ENCODE measurements at places on chromosomes 5 and 9.

DNA sequence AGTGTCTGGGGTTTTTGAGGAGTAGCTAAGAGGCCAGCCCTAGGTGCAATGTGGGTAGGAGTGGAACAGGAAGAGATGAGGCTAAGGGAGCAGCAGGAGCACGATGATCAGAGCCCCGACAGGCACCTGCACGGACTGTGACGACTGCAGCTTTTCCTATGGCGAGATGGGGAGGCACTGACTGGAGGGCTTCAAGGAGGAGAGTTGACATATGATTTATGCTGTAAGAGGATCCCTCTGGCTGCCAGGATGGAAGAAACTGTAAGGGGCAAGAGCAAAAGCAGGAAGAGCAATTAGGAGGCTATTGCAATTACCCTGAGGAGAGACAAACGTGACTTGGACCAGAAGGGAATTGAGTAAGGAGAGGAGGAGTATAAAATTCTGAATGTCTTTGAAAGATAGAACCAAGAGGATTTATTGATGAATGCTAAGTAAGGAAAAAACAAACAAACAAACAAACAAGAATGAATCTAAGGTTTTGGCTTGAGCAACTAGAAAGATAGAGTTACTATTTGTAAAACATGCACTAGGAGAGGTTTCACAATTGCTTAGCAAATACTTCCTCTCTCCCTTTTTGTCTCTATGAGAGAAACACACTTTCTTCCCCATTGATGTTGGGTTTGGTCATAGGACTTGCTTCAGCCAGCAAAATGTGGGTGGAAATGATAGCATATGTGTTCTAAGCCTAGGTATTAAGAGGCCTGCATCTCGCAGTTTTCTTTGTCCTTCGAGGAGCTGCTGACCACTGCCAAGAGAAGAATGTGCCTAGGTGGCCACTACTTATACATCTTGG lies 32.9 kb downstream of the TRPC7 start:
- no peak for DNase-seq

DNA sequence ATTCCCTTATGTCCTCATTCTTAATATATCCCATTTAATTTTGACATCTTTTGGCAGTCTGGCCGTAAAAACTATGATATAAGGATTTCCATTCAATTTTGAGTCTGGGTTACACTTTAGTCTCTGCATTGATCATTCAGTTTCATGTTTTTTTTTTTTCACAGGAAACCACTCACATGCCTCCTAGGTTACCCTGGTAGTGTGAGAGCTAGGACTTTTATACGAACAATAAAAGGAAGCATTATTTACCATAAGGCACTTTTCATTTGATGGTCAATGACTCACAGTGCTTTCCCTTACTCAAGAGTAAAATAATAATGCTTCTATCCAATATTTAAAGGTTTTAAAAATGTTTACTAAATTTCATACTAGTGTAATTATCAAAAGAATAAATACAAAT lies 16.4 kb upstream of the DMAC1 start:
- no peak for DNase-seq

GRCh38 chr9:131709771-131710431 lies 30.0 kb downstream of the RAPGEF1 start:
- peak; percentile 53 for DNase-seq

GRCh38 chr9:135512241-135512603 lies 9.0 kb upstream of the LCN1 start:
- no peak for DNase-seq

DNA sequence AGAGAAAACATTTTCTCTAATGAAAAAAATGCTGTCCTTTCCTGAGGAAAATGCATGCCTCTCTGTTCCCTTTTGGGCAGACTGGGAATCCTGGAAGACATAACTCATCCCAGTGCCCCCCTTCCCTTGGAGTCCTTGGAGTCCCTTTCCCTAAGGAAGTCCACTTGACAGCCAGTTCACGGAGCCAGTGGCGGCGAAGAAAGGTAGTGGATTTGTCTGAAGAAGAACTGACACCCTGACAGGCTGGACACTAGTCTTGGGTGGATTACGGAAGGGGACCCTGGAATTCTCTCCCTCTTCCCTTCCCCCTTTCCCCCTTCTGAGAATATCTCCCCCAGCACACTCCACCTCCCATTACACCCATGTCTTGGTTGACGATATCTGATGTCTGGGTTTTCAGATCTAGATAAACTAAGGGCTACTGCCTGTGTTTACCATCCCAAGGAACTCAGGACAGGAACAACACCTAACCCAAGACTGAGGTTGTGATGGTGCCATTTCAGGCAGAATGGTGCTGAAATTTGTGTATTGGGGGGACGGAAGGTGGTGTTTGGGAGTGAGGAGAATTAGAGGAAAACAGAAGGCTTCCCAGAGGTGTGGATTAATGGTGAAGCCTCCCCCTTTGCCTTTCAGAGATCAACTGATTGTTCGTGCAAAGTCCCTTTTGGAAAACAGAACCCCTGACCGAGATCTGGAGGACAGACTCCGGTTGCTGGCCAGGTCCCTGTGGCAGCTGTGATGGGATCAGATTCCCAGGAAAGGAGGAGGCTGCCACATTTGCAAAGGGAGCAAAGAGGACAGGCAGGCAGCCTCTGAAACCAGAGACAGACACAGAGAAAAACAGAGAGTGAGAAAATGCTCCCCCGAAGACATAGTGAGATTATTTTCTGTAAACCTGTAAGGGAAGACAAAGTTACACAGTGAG lies 704 bp downstream of the SPARC start:
- no peak for DNase-seq

GRCh38 chr5:154505567-154505966 lies 27.5 kb upstream of the HAND1 start:
- DNase-seq: no peak

DNA sequence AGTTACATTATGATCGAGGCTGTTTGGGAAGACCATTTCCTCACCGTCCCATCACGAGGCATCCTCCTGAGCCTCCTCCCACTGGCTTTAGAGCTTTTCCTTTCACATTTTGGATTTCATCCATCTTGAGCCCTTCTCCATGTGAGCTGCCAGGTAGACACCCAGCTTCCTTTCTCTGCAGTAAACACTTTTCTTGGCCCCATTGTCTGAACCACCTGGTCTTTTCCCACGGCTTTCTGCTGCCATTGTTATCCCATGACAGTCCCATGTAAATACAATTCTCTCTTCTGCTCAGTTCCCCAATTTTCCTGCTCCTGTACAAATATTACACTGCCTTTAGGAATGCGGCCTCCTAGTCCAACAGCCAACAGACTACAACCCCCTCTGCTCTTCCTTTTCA lies 24.1 kb downstream of the UBE2QL1 start:
- DNase-seq: no peak

DNA sequence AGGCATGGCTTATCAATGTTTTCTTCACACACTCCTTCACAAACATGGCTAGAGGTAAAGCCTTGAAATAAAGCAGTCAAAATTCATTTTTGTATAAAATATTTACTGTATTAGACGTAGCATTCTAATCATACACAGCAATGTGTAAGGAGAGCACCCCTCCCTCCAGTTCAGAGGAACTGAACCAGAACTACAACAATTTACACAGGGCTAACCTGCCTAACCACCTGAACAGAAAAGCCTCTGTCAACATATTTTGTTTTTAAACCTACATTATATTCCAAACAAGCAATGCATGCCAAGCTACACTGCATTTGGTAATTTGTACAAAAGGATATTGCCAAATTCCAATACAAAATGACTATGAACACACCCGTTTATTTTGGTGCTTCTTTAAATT lies 41.6 kb downstream of the MLLT3 start:
- no peak for DNase-seq

- DNase-seq: peak; percentile 53
Observed at GRCh38 chr9:78893774-78894401, 597.0 kb downstream of the PSAT1 start.

GRCh38 chr9:106773750-106774149 lies 89.2 kb upstream of the ZNF462 start:
- DNase-seq: no peak

GRCh38 chr5:115435778-115436712 lies 108.5 kb downstream of the FEM1C start:
- no peak for DNase-seq

DNA sequence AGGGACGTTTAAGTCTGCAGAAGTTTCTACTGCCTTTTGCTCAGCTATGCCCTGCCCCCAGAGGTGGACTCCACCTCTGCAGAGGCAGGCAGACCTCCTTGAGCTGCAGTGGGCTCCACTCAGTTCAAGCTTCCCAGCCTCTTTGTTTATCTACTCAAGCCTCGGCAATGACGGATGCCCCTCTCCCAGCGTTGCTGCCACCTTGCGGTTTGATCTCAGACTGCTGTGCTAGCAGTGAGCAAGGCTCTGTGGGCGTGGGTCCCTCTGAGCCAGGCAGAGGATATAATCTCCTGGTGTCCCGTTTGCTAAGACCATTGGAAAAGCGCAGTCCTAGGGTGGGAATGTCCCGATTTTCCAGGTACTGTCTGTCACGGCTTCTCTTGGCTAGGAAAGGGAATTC lies 2188.5 kb upstream of the WWC1 start:
- no peak for DNase-seq

DNA sequence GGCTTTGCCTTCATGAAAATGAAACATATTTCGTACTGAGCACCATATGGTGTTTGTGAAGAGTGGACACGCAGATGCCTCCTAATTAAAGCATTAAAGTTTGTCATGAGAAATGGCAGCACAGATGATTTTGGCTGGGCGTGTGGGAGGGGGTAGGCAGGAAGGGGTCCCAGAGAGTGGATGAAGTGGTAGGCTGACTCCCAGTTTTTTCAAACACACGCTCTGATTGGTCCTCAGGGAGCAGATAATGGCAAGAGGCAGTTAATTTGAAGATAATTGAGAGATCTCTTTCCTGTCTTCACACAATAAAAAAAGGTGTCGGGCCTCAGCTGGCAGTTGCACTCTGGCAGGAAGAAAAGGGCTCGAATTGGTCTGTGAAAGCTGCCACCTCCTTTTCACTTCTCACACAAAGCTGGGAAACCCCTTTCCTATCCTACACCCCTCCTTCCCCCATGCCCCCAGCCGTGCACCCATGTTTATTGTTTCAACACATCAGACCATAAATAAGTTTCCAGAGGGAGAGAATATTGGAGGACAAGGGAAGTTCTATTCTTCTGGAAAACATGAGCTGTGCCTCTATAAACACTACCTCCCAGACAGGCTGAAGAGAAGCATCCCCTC lies 429.6 kb downstream of the ARHGEF28 start:
- DNase-seq: no peak

- DNase-seq: no peak
Observed at GRCh38 chr5:172768098-172768572, 2.9 kb downstream of the DUSP1 start.

GRCh38 chr5:154198611-154199230 lies 8.2 kb downstream of the GALNT10 start:
- DNase-seq: peak; percentile 87

DNA sequence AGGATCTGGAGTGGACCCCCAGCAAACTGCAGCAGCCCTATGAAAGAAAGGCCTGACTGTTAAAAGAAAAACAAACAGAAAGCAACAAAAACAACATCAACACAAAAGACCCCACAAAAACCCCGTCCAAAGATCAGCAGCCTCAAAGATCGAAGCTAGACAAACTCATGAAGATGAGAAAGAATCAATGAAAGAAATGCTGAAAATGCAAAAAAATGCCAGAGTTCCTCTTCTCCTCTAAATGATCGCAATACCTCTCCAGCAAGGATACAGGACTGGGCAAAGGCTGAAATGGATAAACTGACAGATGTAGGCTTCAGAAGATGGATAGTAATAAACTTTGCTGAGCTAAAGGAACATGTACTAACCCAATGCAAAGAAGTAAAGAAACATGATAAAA lies 526.3 kb upstream of the DAB2 start:
- DNase-seq: no peak

GRCh38 chr9:127927201-127927987 lies 3.2 kb downstream of the PIP5KL1 start:
- no peak for DNase-seq

- DNase-seq: no peak
Observed at GRCh38 chr5:150670275-150670947, 9.4 kb downstream of the MYOZ3 start.

DNA sequence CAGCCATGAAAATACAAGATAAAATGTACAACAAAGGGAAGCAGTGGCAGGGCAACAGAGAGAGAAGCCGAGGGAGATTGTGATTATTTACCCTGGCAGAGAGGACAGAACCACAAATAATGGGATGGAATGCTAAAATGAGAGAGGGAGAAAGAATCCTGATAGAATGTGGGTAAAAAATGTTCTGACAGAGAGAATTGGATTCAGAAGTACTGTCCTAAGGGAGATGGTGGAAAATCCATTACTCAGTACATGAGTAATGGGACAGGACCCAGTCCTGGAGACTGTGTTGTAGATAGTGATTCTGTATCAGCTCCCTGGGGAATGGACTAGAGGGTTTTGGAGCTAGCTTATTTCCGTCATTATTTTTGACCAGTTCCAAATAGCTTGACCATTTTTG lies 831.5 kb downstream of the MAT2B start:
- peak; percentile 92 for DNase-seq

DNA sequence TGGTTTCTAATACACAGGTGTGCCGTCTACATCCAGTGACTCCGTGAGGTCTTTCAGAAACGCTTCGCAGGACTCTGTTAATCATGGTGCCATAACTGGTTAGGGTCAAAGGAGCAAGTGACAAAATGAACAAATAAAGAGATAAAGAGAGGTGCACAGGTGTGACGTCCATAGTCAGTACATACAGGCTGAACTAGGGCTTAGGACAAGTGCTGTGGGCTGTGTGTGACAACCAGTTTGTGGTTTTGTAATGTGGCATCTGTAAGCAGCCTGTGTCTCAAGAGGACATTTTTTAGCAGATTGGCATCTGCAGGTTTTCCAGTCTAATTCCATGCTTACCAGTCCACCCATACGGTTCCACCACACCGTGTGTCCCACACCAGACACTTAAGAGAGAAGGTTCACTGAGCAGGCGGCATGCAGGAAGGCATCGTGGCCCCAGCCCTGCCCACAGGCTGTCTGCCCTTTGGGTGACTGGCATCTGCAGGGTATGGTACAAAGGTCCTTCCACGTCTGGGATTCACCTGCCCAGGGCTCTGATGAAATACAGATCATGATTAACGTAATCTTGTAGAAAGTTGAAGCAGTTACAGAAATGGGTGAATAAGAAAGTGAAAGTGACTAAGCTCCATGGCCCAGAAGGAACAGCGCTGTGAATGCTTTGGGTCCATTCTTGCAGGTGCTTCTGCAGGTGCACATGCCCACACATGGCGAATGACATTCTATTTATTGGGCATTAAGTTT lies 26.9 kb downstream of the SRD5A1 start:
- no peak for DNase-seq

GRCh38 chr9:13146840-13147239 lies 132.7 kb downstream of the MPDZ start:
- DNase-seq: peak; percentile 17

DNA sequence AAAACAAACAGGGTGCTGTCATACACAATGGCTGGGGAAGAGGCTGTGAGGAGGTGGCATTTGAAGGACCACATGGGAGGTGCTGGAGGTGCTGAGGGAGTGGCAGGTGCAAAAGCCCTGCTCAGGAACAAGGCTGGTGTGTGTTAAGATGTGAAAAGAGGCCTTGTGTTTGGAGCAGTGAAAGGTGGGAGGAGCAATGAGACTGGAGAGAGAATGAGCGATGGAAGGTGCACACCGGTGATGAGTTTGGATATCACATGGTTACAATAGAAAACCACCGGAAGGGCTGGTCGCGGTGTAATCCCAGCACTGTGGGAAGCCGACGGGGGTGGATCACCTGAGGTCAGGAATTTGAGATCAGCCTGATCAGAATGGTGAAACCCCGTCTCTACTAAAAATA lies 9.2 kb upstream of the FIBCD1 start:
- DNase-seq: no peak
